Skeletal muscle tissue (tissue), 5 donors: ENCODE measurements at places on chromosomes 7 and 10. TPM values are rescaled to one million over a fixed set of nuclear protein-coding genes. Genes with fewer than 3 reads are reported as not detected.

Gene FKBP6
- total RNA-seq = under 0.01 TPM

Gene ITGB8
- 12.5 TPM for total RNA-seq

Gene SLC18A3
- total RNA-seq = not detected

Gene PNLIPRP1
- not detected for total RNA-seq

Gene TFEC
- total RNA-seq = 2.1 TPM

Gene WASHC2A
- 24.0 TPM for total RNA-seq

Gene TUBB8
- not detected for total RNA-seq

Gene ANXA8
- total RNA-seq = not detected

Gene SLC12A9
- total RNA-seq = 24.5 TPM

Gene SRGN
- total RNA-seq = 54.3 TPM

Gene CNPY1
- 0.52 TPM for total RNA-seq

Gene NXPH1
- total RNA-seq = not detected

Gene LRRC18
- total RNA-seq = under 0.01 TPM

Gene BEND7
- total RNA-seq = 6.8 TPM

Gene GPR158
- total RNA-seq = 0.52 TPM
